ENCODE measurements at places on chromosomes 16 and 17.

DNA sequence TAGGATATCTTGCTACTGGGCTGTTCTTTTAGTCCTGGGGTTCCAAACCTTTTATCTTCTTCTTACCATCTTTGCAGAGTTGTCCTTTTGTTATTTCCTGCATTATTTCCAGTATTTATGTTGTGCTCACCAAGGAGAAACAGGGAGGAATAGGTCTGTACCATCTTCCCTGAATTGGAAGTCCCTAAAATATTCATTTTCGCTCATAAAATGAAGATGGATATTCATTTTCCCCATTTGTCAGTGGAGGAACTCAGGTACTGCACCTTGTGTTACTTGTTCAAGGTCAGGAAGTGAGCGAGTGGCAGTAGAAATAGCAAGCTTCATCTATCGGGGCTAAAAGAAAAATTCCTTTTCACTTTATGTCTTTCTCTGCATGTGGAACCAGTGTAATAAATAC is 989.7 kb downstream of the CDH11 start:
- no peak for DNase-seq

DNA sequence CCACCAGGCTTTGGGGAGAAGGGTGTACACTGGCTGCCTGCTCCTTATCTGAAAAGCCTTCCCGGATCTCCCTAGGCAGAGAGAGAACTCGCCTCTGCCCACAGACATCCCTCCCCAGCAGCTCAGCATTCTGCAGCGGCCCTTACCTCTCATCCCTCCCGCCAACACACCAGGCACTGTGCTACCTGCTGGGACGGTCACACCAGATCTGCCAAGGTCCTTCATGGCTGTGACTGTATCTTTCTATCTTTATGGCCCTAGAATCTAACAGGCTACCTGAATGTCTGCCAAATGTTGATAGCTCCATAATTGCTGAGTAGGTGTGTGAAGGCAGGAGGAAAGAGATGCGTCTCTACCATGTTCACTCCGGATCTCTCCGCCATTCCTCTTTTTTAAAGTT is 7.9 kb downstream of the TSNAXIP1 start:
- no peak for DNase-seq

DNA sequence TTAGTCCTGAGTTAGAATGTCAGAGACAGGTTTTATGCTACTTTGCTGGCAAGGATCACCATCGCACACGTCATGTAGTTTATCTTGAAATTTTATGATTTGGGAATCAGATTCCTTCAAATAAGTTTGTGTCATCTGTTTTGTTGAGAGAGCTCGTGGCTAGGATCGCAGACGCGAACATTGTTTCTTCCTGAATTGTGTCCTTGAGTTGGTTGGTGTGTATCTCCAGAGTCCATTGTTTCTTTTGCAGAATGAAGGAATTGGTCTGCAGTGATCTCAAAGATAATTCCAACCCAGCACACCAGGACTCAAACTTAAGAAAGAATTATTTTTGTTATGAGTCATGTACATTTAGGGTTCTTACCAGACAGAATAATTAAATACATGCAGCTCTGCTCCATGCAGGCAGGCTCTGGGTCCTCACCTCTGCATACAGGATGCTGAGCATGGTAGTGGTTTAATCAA is 51.6 kb downstream of the PRKCA start:
- DNase-seq, result peak; percentile 84

- no peak for DNase-seq
These were observed 31.0 kb upstream of the SMPD3 start for GRCh38 chr16:68479271-68479670.

GRCh38 chr17:37671824-37672547 is 28.7 kb upstream of the DDX52 start:
- peak; percentile 79 for DNase-seq

DNA sequence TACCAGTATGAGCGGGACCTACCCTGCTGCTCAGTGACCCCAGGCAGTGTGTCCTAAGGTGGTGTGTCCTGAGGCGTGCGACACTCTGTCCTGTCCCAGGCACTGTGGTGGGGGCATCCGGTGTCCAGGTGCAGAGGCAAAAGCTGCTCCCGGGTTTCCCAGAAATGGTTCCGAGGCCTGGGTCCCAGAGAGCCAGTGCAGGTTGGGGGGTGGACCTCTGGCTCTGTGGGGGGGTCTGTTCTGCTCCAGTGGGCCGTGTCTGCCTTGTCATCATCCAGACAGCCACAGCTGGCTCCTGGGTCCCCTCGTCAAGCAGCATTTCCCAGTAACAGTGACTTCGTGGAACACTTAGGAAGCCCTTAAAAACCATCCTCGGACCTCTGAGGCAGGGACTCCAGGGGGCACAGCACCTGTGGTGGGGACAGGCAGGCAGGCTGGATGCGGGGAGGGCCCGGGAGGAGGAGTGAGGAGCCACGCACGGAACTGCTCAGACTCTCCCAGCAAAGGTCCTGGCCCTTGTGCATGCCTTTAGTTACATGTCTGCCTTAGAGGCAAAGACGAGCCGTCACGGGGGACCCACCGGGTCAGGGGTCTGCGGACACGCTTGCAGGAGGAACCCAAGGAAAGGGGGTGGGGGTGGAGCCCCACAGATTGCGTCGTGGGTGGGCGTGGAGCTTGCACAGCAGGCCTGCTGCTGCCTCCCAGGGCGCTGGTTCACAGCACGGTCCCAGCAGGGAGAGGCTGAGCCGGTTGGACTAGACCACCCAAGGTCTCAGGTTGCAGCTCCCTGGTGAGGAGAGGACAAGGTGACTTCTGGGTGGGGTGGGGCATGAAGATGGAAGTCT is 5.6 kb downstream of the SLC16A3 start:
- no peak for DNase-seq

- no peak for DNase-seq
These were observed 165.8 kb downstream of the MAF start for GRCh38 chr16:79434771-79435170.

- no peak for DNase-seq
These were observed 8.7 kb downstream of the GPRC5B start for GRCh38 chr16:19875900-19876299.

DNA sequence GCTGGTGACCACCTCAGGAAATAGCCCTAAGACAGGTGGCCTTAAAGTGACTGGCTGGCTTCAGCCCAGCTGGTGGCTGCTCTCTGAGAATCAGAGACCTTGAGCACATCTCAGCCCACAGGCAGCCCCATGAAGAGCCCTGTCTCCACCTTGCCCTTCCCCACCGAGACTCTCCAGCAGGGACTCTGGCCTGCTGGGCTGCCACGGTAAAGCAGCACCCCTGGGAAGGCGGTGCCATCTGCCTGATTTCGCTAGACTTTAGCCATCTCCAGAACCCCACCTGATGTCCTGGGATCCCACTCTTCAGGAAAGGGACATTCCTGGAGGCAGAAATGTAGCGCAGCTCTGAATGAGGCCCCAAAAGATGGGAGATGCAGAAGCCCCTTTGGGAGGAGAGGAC is 45.2 kb upstream of the LGALS9 start:
- DNase-seq, result no peak

DNA sequence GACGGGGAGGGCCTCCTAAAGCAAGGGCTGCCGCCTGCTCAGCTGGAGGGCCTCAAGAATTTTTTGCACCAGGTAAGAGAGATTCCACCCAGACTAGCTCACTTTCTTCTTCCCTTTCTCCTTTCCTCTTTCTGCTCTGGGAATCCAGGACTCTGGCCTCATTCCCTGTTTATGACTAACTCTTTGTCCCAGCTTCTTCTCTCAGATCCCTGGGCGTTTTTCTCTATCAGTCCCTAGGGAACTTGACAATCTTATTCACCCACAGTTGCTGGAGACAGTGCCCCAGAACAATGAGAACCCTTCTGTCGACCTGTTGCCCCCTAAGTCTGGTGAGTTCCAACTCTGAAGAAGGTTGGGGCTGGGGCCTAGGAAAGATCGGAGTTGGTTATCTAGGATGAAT is 15.6 kb downstream of the CNTROB start:
- no peak for DNase-seq

- peak; percentile 68 for DNase-seq
These were observed 34.1 kb upstream of the DHX8 start for GRCh38 chr17:43449470-43450248.

GRCh38 chr16:67884684-67885083 is at the start of gene NRN1L:
Gene NRN1L (plus strand): TSS chr16:67884885. CDS start chr16:67884904, 19 bp downstream.
- peak; percentile 90 for DNase-seq

DNA sequence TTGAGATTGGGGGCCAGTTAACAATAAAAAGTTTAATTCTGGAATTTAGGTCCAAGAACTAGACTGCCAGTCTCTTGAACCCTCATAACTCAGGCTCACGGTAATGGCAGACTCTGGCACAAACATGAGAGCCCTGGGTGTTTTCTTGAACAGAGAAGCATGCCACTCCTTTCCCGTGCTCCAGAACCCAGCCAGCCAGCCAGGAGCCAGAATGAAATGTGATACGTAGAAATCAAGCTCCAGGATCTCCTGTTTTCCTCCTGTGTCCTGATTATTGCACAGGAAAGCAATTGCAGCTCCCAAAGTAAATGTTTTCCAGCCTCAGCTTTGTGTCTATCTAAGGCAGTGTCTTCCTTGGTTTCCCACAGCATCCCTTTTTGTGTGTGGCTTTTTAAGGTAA is 46.2 kb upstream of the NOL11 start:
- no peak for DNase-seq
